ENCODE measurements at places on chromosomes 2 and 18.

DNA sequence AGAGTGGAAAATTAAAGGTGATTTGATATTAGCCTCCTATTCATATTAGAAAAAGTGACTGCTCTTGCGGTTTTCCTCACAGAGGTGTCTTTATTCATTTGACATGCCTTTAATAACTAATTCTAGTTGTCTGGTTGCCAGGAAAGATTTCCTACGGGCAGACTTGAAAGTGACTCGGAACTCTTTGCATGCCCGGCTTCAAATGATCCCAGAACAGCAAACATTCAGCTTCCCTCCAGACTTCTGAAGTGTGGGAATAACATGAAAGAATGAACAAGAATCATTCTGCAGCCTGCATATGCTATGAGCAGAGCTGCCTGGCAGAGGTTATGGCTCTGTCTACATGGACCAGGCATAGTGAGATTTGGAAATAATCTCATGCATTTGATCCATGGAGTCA, 89.6 kb upstream of the PKDCC start:
- H3K4me3 ChIP-seq, result no peak overlapping the region
- H3K27ac ChIP-seq, result no peak overlapping the region
- DNase-seq, result no peak
- peaks cover 6% of the 10 kb centered on the region for H3K27me3 ChIP-seq
- no peaks in the 10 kb centered on the region for H3K4me1 ChIP-seq

DNA sequence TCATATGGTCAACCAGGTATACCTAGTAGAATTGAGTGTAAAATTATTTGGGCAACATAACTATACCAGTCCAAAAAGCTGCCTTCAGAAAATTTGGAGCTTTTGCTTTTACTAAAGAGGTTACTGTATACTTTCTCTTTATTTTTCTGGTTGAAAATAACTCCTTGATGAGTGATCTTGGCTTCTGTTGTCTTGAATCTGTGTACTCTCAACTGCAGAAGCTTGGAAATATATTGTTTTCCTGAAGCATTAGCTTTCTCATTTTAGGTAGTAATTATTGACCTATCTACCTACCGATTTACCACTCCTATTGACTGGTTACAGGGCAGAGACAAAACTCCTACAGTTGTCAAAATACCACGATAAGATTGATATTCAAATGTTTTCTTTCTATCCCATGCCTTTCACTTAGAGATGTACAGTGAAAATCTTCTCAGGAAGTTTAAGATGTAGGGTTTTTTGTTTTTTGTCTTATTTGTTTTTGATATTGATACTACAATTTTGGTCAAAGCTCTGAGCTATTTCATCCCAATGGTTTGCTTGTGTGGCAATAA, 35.7 kb upstream of the DLX1 start:
- H3K27me3 ChIP-seq, result no peaks in the 10 kb centered on the region
- no peaks in the 10 kb centered on the region for H3K4me1 ChIP-seq
- H3K27ac ChIP-seq, result no peak overlapping the region

GRCh38 chr2:84519332-84519957, 3.1 kb downstream of the DNAH6 start:
- no peak overlapping the region for H3K4me3 ChIP-seq
- H3K27me3 ChIP-seq, result peaks cover 4% of the 10 kb centered on the region
- no peak overlapping the region for H3K27ac ChIP-seq
- no peaks in the 10 kb centered on the region for H3K36me3 ChIP-seq

- peak overlapping the region; percentile 87 for H3K4me3 ChIP-seq
- no peaks in the 10 kb centered on the region for H3K36me3 ChIP-seq
- no peaks in the 10 kb centered on the region for H3K27me3 ChIP-seq
- no peak for DNase-seq
- peaks cover 81% of the 10 kb centered on the region for H3K4me1 ChIP-seq
These were observed 3.2 kb downstream of the CABLES1 start for GRCh38 chr18:23138471-23138870.

- H3K27me3 ChIP-seq, result no peaks in the 10 kb centered on the region
These were observed 58.0 kb downstream of the LRRTM1 start for GRCh38 chr2:80246534-80246933.

DNA sequence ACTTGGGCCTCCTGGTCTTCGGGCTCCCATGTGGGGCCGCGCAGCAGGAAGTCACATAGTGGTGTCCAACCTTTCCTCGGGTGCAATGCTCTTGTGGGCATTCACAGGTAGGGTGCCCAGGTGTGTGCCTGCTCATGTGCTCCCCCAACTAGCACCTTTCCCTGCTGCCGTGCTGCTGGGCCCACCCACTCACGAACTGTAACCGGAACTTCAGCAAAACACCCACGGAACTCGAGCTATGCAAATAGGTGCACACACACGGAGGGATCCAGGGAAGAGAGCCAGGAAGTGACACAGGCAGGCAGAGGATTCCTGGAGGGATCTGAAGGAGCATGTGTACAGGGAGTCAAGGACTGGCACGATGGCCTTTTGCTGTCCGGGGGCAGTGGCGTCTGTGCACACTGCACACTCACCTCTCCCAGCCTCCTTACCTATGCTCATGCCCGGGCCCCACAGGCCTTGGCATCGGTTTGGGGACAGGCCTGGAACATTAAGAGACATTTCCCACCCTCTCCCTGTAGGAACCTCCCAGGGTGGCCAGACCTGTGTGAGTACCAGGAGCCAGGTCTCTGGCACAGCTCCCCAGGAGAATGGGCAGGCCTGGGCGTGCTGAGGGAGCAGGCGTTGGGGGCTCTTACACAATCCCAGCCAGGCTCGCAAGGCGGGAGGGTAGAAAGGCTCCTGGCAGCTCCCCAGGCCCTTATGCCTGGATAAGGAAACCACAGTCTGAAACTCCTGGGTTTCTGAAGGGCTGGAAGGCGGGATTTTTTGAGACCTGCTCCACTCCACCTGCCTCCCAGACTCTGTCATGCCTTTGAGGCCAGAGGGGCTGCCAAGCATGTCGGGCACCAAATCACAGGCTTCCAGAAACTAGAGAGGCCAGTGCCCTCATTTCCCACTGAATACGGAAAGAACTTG, 6.6 kb upstream of the PTMA start:
- no peak for DNase-seq
- H3K4me1 ChIP-seq, result no peaks in the 10 kb centered on the region
- no peaks in the 10 kb centered on the region for H3K27me3 ChIP-seq
- no peak overlapping the region for H3K4me3 ChIP-seq
- H3K36me3 ChIP-seq, result no peaks in the 10 kb centered on the region
